ENCODE measurements at places on chromosomes 7 and 10.
A peak's percentile ranks its signal among the peaks of the same experiment; 100 is the strongest.

- DNase-seq: no peak
Observed at GRCh38 chr10:490891-491571, 198.4 kb downstream of the DIP2C start.

GRCh38 chr7:47394216-47394615, 187.7 kb downstream of the TNS3 start:
- DNase-seq: no peak

DNA sequence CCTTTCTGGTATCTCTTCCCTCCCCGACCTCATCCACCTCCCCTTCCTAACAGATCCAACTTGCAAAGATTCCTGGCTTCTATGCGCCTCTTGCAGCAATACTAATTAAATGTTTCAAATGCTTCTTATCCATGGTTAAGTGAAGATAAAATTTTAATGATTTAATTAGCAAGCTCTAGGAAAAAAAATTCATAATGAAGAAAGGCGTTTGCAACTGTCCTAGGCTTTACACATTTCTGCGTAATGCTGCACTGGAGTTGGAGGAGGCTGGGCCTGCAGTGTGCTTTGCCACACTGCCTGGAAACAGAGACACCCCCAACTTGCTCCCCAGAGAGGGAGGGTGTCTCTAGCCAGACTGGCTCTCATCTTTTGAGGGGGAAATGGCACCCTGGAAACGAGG, 123.9 kb upstream of the CARD11 start:
- no peak for DNase-seq

GRCh38 chr10:33006342-33006887, 48.4 kb upstream of the ITGB1 start:
- DNase-seq: no peak

- no peak for DNase-seq
Observed at GRCh38 chr10:70722820-70723424, 50.6 kb downstream of the ADAMTS14 start.

DNA sequence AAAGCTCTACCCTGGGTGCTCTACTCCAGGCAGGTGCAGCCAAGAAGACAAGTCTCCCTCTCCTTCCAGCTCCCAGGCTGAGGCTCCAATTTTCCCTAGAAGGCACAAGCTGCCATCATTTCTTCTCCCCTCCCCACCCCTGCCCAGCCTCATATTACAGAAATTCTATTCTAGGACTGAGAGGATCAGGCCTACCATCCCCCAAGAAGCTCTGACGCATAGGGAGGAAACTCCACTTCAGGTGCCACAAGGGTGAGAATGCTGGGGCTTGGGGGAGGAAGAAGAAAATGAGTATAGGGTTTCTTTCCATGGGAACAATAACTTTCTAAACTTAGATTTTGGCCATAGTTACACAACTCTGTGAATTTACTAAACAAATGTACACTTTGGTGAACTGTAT, 35.3 kb downstream of the FEZF1 start:
- DNase-seq: no peak

GRCh38 chr7:68707159-68707558, 891.1 kb upstream of the AUTS2 start:
- no peak for DNase-seq

DNA sequence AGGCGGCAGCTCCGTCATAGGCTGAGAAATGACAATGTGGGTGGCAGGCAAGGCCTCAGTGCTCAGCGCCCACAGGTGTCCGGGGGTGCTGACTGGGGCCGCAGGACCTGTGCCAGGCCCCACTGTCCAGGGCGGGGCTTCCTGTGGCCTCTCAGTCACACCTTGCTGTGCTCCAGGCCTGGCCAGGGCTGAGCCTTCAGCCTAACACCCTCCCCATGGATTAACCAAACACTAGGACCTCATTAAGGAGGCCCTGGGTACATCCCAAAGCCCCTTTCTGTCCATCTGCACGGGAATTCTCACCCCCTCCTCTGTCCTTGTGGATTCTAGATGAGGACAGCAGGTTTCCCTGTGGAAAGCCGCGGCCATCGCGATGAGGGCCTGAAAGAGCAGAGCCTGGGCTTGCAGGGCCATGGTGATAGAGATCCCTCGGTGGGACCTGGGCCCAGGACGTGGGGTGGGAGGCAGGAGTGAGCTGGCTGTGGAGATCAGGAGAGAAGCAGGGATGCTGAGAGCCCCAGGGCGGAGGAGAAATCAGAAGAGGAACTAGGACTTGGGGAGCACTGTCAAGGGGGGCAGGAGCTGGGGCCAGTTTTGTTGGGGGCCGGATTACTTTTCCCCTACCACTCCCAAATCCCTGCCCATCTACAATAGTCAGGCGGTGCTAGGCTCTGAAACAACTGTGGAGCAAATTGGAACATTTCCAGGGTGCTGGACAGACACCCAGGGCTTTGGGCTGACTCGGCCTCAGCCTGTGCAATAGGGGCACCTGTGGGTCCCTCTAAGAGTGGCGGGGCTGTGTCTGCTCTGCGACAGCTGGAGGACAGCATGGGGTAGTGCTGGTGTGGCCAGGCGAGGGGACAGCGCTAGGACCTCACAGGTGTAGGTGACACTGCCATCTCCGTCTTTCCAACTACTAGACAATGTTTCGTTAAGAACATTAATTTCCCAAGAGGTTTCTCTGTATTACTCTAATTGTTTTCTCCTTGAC, 23.3 kb upstream of the MNX1 start:
- DNase-seq: no peak

DNA sequence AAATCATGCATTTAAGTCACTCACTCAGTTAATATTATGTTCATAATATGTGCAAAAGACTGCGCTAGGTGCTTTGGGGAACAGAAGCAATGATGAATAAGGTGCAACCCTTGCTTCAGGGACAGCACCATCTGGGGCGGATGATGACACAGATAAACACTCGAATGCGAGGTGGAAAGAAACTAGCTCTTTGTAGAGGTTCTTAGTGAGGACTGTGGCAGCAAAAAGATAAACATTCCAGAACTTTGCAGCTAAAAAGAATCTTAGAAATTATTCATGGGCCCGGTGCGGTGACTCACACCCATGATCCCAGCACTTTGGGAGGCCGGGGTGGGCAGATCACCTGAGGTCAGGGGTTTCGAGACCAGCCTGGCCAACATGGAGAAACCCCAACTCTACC, 29.8 kb upstream of the CHST15 start:
- DNase-seq: no peak

DNA sequence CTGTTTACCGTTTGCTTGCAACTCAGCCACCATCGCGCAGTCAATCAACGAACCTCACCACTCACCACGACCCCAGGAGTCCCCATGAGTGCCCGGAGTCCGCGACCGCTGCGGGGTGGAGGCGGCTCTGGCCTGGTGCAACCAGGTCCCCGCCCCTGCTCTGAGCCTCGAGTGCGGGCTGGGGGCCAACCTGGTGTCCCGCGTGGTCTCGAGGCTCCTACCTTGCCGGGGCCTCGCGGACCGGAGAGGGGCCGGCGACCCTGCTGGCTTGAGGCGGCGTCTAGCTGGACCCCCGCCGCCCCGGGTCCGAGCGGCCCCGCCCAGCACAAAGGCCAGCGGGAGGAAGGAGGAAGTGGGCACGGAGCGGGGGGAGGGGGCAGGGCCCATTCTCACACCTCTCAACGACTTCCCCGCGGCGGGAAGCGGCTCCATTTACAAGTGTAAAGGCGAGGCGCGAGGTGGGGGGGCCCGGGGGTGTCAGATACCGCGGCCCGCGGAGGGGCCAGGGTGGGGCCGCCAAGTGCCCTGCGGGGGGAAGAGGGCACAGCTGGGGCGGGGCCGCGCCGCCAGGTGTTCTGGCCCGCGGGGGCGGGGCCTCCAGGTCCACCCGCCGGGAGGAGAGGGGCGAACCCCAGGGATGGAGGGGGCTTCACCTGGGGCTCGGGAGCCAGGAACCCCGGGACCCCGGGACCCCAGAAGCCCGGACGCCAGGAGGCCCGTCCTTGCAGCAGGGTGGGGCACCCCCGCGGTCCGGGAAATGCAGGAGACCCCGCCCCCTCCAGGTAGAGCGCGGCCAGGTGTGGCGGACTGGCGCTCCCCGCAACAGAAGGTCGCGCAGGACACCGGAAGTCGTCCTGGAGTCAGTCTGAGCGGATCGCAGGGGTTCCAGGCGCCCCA, 8.6 kb downstream of the CTBP2 start:
- no peak for DNase-seq

DNA sequence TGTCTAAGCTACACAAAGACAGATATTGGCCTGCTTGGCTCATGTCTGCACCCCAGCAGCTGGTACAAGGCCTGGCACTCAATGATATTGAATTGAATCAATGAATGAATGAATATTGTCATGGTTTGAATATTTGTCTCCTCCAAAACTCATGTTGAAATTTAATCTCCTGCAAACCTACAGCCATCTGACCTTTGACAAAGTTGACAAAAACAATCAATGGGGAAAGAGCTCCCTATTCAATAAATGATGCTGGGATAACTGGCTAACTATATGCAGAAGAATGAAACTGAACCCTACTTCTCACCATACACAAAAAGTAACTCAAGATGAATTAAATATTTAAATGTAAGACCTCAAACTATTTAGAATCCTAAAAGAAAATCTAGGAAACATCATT, 144.7 kb downstream of the CYP26A1 start:
- no peak for DNase-seq

DNA sequence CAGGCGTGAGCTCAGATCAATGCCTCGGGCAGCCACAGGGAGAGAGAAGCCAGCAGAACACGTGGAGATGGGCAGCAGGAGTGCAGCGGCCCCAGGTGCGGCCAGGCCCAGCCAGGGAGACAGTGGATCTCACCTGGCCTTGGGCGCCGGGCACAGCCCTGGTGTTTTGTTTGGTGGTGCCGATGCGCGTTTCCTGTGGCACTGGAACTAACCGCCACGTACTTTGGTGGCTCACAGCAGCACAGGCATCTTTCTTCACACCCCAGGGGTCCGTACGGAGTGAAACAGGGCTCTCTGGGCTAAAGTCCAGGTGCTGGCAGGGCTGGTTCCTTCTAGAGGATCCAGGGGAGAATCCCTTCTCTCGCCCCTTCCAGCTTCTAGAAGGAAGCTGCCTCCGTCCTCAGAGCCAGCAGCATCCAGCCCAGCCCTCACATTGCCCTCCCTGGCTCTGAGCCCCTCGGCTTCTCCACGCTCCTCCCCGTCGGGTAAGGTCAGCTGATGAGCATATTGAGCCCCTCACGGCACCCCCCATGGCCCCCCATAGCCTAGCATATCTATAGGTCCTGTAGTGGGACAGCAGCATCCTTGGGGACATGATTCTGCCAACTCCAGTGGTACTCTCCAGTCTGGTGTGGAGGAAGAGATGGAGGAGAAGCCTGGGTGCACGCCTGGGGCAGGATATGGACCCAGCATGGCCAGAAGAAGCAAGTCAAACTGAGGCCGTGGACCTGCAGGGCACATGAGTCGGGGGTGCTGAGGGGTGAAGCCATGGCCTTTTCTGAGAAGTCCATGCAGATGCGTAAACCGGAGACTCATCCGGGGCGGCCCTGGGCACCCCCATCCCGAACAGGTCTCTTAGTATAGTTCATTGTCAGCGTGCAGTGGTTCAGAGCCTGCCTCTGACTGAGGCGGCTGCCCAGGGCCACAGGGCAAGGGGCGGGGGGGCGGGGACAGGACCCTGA, 43.4 kb upstream of the PPP2R2D start:
- peak; percentile 58 for DNase-seq

DNA sequence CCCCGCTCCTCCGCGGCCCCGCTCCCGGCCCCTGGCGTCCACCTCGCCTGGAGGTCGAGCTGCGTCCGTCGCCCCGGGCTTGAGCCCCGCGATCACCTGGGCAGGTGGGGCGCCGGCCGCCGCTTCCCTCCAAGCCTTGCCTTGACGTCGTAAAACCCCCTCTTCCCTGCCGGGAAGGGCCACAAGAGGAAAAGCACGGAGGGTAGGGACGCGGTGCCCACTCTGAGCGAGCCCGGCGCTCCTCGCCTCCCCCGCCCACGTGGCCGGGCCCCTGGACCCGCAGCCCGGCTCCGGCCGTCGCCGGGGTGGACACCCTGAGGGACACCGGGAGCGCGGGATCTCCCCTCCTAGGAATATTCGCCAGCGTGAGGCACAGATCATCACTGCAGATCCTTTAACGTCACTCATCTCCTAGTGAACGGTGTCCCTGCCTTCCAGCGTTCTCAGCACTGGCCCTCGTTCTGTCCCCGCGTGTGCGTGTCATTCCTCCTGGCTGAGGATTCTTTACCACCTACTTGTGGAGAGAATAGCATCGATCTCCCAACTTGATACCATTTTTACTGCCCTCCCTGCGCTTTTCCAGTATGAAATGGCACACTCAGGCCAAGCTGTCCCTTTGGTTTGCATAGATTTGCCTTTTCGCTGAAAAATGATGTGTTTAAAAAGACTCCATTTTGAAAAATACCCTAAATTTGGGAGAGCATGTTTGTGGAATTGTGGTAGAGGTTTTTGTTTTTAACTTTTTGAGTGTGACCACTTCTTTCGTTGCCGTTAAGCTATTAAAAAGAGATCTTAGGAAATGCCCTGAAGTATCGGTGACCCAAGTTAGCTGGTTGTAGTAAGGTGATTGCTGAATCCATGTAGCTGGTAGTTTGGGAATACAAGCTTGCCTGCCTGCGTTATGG, 649 bp downstream of the ACTR3B start:
- no peak for DNase-seq

- no peak for DNase-seq
Observed at GRCh38 chr10:29946614-29946952, 112.8 kb downstream of the JCAD start.

GRCh38 chr10:11300563-11300962, 282.9 kb downstream of the CELF2 start:
- DNase-seq: no peak

DNA sequence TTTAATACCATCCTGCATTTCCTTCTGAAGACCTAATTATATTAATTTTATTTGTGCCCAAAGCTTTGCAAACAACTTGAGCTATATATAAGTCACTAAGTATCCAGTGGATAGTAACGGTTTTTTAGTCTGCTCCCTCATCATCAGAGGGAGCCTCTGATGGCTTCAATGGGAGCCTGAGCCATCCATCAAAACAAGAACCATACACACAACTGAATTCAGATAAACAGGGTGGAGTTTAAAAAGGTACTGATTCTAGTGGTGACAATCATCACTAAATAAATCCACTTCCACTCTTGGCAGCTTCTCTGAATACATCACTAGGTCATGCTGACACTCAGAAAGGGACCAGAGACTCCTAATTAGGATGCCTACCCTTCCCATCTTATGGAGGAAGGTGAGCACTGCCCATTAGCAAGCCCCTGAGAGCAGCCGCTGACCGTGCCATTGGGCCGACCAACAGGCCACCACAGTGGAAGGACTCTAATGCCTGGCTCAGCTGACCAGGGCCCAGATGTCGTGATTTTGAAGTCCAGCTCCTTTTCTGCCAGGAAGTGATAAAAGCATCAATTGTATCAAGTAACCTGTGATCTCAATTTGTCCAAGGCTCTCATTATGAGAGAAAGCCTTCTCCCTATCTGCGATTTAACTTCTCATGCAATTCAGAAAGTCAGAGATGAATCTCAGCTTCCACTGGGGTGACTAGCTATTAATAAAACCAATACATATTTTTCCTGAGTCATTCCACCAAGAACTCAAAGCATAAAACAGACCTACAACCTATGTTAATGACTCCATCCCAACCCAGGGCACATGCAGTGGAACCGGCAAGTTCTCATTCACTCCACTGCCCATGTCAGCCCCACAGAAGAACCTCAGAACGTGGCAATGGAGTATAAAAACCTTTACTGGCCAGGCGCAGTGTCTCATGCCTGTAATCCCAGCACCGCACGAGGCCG, 13.1 kb downstream of the VOPP1 start:
- DNase-seq: no peak

- no peak for DNase-seq
Observed at GRCh38 chr10:80462299-80462980, 8.3 kb downstream of the TSPAN14 start.

Measured in type B pancreatic cell (in vitro differentiated cells).